SK-N-SH (cell line): ENCODE measurements at places on chromosomes 4 and X.

GRCh38 chrX:9864011-9864410 is 77.8 kb downstream of the SHROOM2 start:
- no peak for DNase-seq

- no peak for DNase-seq
Observed at GRCh38 chrX:106905064-106905708, 2.0 kb upstream of the RIPPLY1 start.

DNA sequence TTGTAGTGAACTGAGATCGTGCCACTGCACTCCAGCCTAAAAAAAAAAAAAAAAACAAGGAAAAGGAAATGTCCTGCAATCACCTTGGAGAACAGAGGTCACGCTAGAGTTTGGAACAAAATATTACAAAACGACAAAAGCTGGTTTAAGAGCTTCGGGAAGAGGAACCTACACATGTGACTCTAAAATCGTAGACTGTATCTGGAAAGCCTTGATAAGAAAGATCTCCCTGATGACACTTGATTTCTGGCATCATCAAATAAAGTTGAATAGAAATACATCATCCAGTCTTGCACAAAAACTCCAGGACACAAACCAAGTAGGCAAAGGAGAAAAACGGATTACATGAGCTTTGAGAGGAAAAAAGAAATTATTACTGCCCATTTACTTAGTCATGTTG is 31.1 kb upstream of the DOCK11 start:
- DNase-seq = no peak

DNA sequence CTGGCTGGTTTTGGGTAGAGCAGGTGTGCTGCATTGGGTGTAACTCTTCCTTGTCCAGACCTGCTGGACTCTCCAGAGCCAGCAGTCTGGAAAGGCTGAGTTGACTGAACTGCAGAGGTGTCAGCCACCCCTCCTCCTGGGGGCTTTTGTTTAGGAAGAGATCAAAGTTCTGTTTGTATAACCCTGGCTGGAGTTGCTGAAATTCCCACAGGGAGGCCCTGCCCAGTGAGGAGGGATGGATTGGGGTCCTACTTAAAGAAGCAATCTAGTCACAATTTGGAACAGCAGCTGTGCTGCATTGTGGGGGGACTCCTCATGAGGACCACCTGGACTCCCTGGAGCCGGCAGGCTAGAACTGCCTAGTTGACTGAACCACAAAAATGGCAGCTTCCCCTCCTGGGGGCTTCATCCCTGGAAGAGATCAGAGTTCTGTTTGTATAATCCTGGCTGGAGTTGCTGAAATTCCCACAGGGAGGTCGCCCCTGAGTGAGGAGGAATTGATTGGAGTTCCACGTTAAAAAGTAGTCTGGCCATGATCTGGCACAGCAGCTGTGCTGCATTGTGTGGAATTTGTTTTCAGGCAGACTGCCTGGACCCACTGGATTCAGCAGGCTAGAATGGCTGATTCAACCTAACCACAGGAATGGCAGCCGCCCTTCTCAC is 264.9 kb upstream of the ZC4H2 start:
- DNase-seq = no peak

DNA sequence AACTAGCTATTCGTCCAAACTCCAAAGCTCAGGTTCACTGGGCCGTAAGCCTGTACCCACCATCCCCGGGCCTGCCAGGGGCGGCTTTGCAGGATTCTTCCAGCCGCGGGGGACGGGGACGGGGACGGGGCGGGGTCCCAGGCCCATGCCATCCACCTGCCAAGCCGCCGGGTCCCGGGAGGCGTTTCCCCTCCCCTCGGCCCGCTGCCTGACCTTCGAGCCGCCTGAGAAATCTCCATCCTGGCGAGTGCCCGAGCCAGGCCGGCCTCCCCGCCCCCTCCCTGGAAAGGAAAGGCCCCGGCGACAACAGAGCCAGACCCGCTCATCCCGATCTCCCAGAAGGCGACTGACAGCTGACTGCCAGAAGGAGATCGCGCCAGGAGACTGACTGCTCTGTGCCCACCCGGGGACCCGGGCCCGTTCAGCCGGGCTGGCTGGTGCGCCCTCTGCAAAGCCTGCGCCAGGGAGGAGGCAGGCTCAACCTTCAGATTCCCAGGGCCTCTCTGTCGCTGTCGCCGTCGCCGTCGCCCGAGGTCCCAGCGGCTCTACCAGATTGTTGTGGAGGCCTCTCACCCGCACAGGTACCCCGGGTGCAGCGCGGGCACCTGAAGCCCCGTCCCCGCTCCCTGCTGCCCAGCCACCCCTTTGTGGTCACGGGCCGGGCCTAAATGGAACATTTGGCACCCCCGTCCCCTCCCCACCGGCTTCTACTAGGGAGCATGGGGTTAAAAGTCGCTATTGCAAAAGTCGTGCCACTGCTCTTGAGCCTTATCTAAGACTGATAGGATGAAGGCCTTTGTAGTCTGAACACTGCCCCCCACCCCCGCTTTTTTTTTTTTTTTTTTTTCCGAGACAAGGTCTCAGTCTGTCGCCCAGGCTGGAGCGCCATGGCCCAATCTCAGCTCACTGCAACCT is at the start of gene RGN:
Gene RGN, plus strand, starts transcription at position 315 of the 915 bp plus-strand sequence. CDS start 2,702 bp downstream, outside the sequence.
- DNase-seq = peak; percentile 18

GRCh38 chrX:53714580-53715345 is 28.2 kb upstream of the HUWE1 start:
- DNase-seq = no peak

- no peak for DNase-seq
Observed at GRCh38 chr4:40419231-40419912, 84.2 kb downstream of the CHRNA9 start.

- no peak for DNase-seq
Observed at GRCh38 chrX:141652286-141652685, 46.3 kb downstream of the SPANXD start.

- no peak for DNase-seq
Observed at GRCh38 chr4:96293806-96294205, 453.9 kb downstream of the PDHA2 start.

DNA sequence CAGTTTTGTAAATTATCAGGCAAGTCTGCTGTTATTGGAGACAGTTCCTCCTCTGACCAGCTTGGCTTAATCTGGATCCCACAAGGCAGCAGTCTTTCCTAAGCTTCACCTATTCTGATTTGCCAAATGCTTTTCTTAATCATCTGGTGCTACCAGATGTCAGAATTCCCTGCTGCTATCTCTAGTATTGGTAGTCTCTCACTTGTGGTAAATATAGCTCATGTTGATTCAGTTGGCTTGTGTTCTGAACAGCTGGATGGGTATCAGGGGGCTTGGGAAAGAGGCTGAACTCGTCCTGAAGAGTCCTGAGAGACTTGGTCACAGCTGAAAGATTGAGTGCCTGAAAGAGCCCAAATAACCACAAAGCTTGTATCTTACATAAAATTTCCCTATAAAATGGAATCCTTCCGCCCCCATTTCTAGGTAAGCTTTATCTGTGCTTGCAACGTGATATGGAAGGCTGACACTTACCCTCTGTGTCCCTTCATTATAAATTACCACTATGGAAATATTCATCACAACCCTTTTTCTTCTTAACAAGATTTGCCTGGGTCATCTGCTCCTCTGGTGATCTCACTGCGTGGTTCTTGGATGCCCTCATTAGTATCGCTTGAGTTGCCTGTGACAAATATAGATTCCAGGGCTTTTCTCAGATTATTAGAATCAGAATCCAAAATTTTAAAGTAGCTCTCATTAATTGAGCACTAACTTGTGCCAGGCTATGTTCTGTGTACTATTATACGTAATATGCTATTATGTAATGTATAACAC is 104.1 kb upstream of the GPRIN3 start:
- DNase-seq = no peak

- no peak for DNase-seq
Observed at GRCh38 chrX:100743009-100743607, 11.2 kb upstream of the SYTL4 start.

GRCh38 chr4:53730031-53730805 is 138.9 kb upstream of the LNX1 start:
- DNase-seq = no peak

GRCh38 chr4:688854-689681 is at the start of gene SLC49A3:
Gene SLC49A3 (minus strand): TSS chr4:689151. CDS start chr4:689127, 24 bp downstream.
- no peak for DNase-seq

DNA sequence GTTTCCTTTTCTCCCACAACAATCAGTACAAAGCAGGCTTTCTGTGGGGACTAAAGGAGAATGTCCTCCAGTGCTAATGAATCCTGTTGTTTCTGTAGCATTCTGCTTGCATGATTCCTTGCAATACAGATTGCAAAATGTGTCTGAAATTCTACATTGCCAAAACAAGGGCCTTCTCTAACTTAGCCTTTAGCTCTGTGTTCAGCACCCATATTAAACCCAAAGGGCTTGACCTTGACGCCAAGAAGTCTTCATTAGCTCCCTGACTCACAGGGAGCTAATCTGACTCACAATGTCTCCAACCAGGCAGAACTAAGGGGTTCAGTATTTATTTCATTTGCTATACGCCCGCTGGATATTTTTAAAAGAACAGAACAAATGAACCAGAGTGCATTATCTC is 241.4 kb upstream of the CLNK start:
- no peak for DNase-seq

GRCh38 chr4:163107754-163108153 is 58.9 kb downstream of the NAF1 start:
- no peak for DNase-seq

- DNase-seq = no peak
Observed at GRCh38 chrX:155985208-155985607, 12.3 kb upstream of the IL9R start.

DNA sequence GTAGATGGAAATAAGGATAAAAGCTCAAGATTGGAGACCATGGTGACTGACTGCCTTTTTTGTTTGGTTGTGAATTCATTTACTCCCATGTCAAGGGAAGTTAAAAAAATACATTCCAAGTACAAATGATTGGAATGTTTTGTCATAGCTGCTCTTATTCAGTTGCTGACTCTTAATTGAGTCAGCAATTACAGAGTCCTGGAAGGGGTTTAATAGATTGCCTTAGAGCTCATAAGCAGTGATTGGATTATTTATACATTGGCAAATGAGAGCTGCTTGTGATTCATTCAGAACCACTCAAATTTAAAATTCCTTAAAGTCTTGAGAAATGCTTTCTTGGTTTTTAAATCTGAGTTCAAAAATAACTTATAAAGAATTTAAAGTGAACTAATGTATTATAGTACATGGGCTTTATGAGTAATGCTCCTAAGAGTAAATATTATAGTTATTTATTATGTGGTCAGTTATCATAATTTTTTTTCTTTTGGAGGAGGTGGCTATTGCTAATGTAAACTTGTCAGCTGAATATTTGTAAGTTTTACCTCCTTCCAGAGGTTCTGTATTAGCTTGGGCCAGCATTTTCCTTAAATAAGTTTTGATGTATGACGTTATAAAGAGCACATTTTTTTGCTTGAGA is 13.6 kb downstream of the JADE1 start:
- no peak for DNase-seq
